ENCODE measurements at places on chromosomes 12 and 14. TPM values are rescaled to one million over a fixed set of nuclear protein-coding genes. Genes with fewer than 3 reads are reported as not detected.

DNA sequence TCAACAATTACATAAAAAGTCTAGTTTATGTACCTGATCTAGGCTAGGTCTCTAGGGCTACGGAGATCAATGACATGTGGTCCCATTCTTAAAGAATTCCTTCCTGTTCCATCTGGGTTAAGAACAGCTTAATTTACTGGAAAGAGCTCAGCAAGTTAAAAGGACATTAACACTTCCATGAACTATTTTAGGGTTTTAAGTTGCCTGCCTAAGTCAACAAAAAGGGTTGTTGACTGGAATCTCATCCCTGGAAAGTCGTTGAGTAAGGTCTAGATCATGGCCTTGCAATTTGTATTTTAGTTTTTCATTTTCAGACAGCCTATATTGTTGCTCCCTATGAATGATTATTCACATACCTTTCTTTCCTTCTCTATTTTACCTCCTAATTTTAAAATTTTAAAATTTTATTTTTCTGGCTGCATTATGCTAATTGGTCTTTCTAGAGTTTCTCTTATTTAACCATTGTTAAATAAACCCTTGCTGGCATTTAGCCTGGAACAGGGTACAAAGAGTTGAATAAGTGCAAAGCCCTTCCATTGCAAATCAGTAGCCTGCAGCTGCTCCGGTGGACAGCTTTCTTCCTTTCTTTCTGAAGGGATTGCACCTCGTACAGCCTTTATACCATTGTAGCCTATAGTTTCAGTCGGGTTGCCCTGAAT is 66.3 kb downstream of the VRK1 start:
- H3K4me3 ChIP-seq = no peak overlapping the region
- peaks cover 15% of the 10 kb centered on the region for H3K4me1 ChIP-seq
- H3K36me3 ChIP-seq = no peaks in the 10 kb centered on the region
- H3K27me3 ChIP-seq = no peaks in the 10 kb centered on the region
- no peak for DNase-seq

GRCh38 chr14:32078023-32078857 is 1.1 kb downstream of the ARHGAP5 start:
- H3K27ac ChIP-seq = peak overlapping the region; percentile 85
- peaks cover 4% of the 10 kb centered on the region for H3K4me1 ChIP-seq
- H3K36me3 ChIP-seq = no peaks in the 10 kb centered on the region
- peak overlapping the region; percentile 42 for H3K4me3 ChIP-seq
- DNase-seq = peak; percentile 22

DNA sequence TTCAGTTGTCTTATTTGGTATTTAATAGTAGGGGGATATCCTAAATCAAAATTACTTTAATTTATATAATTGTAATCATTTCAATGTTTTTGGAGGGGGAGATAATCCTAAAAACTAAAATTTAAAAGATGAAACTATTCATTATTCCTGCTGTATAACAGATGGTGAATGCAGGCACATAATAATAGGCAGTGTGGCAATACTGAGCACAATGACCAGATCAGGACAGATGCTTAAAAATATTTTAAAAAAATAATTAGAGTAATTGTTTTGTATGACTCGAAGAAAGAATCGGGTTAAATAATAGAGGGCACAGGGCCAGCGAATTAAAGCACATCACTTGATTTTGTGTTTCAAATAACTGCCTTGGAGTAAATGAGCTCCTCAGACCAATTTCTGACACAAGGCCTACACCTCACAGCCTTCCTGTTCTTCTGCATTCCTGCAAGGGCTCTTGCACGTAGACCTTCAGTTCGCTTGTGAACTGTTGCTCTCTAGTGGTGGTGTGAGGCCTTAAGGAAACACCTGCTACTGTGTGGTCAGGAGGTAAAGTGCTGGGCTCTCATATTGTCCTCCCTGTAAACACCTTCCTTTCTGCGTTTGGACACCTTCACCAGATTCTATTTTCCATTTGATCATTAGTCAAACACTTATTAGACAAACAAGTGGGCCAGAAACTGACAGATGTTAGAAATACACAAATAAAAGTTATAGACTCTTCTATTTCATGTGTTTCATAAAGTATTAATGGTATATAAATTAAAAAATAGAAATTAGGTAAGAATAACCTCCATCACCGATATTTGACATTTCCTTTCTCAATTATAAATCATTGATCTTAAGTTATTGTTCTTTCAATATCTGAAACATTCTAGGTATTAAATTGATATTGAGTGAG is 29.3 kb upstream of the KLRF1 start:
- DNase-seq = no peak
- H3K27me3 ChIP-seq = no peaks in the 10 kb centered on the region
- no peak overlapping the region for H3K4me3 ChIP-seq
- no peaks in the 10 kb centered on the region for H3K36me3 ChIP-seq
- no peak overlapping the region for H3K27ac ChIP-seq

The LRFN5 gene
- total RNA-seq = 18.2 TPM

Measured in adrenal gland (tissue), 19 donors.